ENCODE measurements at places on chromosomes 7 and 10.
A peak's percentile ranks its signal among the peaks of the same experiment; 100 is the strongest.

DNA sequence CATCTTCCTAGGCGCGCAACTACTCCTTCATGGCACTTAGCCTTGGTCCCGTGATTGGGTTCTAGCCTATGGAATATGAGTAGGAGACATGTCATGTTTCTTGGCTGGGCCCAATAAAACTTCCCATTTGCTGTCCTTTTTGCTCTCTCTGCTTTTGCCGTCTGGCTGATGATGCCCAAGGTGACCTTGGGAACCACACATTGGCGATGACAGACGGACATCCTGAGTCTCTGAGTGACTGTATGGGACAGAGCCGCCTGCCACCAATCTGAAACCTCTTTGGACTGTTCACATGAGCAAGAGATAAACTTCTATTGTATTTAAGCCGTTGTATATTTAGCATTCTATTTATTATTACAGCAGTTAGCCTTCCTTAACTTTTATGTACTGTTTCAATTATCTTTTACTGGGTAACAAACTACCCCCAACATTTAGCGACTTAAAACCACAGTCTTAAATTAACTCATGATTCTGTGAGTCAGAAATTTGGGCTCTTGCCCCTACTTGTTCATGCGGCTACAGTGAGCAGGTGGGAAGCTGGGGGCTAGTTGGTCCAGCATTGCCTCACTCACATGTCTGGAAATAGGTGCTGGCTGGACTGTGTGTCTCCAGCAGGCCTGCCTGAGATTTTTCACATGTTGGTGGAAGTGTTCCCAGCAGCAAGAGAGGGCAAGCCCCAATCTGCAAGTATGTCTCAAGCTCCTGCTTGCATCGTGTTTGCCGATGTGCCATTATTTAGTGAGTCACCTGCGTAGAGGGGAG is 71.7 kb downstream of the NOD1 start:
- no peak for DNase-seq

DNA sequence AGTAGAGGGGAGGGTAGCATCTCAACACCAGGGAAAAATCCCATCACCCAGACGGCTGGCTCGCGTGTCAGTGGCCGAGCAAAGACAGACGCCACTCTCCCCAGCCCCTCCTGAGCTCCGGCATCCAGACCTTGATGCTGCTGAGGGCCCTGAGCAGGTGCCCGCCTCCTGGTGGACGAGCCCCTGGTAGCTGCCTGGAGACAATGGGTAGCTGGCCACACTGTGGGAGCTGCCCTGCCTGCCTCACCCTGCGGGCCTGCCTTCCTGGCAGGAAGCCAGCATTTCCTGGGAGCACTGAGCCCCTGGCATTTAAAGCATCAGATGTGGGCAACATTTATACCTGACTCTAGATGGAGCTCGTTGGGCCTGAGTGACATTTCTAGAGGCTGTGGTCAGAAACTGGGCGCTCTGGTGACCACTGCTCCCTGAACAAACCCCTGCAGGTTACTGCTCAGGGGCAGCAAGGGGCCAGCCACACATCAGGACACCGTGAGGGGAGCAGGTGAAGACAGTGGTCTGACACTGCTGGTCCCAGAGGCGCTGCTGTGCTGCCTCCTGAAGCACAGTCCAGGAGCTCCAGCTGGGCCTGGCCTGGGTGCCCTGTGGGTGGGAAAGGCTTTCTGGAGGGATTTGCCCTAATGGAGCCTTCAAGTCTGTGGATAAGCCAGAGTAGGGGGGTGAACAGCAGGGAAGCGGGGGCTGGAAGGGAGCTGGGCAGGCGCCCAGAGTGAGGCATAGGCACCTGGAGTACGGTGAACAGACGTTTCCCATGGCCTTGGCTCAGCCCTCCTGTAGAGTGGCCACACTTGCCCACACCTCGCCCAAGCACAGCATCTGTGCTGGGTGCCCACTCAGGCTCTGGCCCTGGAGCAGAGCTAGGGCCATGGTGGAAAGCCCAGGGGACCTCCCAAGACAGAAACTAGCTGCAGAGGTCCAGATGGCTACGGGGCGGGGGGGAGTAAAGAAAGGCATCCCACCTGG is 138.7 kb downstream of the MAPK8 start:
- DNase-seq = peak; percentile 35

- DNase-seq = peak; percentile 79
Observed at GRCh38 chr10:79236433-79236765, 110.9 kb upstream of the PPIF start.

- DNase-seq = no peak
Observed at GRCh38 chr7:104960741-104961448, 53.1 kb upstream of the KMT2E start.

DNA sequence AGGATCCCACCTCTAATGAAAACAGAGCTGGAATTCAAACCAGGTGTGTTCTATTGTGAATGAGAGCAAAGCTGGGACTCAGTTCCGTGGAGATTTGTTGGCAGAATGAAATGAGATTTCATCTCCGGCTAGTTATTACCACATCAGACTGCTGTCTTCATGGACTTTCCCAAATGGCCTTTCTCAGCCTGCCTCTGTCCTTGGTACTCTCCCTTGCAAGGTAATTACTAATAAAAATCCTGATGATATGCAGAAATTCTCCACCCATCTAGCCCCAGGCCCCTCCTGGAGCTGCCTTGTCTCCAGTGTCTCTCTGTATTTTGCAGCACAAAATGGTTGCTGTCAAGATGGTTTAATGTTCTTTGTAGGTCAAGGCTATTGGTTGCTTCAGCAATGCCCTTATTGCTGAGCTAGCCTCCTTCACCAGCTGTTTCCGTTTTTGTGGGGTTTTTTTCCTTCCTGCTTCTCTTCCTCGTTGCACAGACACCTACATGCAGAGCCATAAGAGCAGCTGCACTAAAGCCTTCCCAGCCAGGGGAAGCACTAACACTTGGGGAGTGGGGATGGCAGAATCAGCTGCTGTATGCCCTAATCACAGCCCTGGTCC is 185.0 kb upstream of the GHITM start:
- no peak for DNase-seq

- DNase-seq = no peak
Observed at GRCh38 chr10:45453639-45454255, 79.7 kb downstream of the ALOX5 start.

- peak; percentile 29 for DNase-seq
Observed at GRCh38 chr10:29881336-29881771, 178.0 kb downstream of the JCAD start.

- peak; percentile 62 for DNase-seq
Observed at GRCh38 chr10:96606216-96606615, 19.4 kb upstream of the TM9SF3 start.

GRCh38 chr7:2575046-2575732 is 16.4 kb downstream of the IQCE start:
- no peak for DNase-seq

- DNase-seq = no peak
Observed at GRCh38 chr7:86939197-86939814, 120.1 kb downstream of the ELAPOR2 start.

DNA sequence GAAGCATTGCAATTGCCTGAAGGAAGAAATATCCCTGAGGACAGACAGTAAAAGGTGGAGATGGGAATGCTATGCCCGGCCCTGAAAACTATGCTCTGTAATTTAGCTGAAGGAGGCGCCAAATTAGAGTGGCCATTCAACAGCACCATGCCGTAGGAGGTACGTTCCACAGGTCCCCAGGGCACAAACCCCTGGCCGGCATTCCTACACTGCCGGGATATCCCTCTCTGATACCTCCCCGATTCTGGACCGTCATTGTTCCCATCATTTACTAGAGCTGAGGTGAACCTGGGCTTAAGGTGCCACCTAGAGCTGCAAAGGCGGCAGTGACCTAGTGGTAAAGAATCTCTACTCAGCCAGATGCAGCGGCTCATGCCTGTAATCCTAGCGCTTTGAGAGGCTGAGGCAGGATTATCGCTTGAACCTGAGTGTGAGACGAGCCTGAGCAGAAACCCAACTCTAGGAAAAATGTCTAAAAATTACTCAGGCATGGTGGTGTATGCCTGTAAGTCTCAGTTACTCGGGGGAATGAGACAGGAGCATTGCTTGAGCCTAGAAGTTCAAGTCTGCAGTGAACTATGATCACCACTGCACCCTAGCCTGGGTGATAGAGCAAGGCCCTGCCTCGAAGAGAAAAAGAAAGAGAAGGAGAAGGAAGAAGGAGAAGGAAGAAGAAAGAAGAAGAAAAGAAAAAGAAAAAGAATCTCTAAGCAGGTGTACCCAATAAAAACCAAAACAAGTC is 53.0 kb upstream of the TNKS2 start:
- peak; percentile 89 for DNase-seq

DNA sequence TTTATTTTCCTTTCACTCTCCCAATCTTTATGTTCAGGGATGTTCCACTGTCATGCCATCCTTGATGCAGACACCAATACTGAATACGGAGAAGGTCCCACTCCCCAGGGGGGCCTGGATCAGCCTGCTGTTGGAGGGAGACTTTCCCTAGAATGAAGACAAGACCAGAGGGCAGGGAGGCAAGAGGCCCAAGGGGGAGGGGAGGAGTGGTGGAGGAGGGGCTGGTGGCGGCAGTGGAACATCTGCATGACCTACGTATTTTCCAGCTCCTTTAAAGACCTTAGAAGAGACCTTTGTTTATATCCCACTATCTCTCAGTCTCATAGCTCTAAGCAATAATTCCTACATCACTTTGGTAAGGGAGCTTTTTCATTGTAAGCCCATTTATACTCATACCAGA is 183.0 kb downstream of the HECW1 start:
- peak; percentile 30 for DNase-seq

DNA sequence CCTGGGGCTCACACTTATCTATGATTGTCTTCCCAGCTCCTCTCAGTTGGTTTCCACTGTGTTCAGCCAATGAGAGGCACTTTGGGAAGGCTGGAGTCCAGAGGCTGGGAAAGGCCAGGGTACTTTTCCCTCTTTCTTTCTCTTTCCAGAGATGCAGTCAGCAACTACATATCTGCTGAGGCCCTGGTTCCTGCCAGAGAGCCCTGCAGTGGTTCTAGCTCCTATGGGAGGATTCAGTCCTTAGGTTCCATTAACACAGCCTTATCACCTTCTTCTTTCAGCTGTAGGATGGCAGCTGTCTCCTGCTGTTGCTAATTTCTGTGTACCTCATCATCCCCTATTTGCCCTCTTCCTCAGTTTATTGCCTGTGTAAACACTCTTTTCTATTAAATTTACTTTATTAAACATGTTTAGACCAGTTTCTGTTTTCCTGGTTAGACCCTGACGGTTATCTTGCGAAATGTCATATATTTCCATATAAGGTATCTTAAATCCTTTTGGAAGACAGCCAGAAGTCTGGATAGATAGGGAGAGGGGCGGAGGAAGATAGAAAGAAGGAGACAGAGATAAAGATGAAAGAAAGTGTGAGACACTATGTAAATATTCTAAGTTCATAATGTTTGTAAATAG is 100.3 kb downstream of the HGF start:
- no peak for DNase-seq

GRCh38 chr7:149284343-149284742 is 22.3 kb downstream of the ZNF783 start:
- DNase-seq = no peak

GRCh38 chr7:2983586-2983985 is 60.1 kb downstream of the CARD11 start:
- DNase-seq = no peak
